Activated CD4-positive, alpha-beta memory T cell treated with anti-CD3 and anti-CD28 coated beads, Interleukin-2, amount 10 ng/mL, durations not matched to agents 7 days and 5 days (primary cell): ENCODE measurements at places on chromosomes 4 and X.
A peak's percentile ranks its signal among the peaks of the same experiment; 100 is the strongest.

- H3K4me3 ChIP-seq = no peak overlapping the region
- H3K27ac ChIP-seq = no peak overlapping the region
- no peaks in the 10 kb centered on the region for H3K36me3 ChIP-seq
- H3K4me1 ChIP-seq = no peaks in the 10 kb centered on the region
Observed at GRCh38 chr4:146062340-146062739, 113.2 kb upstream of the LSM6 start.

- peaks cover 26% of the 10 kb centered on the region for H3K27me3 ChIP-seq
- DNase-seq = no peak
- no peaks in the 10 kb centered on the region for H3K36me3 ChIP-seq
- no peak overlapping the region for H3K4me3 ChIP-seq
Observed at GRCh38 chr4:37477126-37477525, 209.1 kb downstream of the RELL1 start.

- H3K36me3 ChIP-seq = no peaks in the 10 kb centered on the region
- H3K4me3 ChIP-seq = no peak overlapping the region
- H3K27ac ChIP-seq = no peak overlapping the region
- no peaks in the 10 kb centered on the region for H3K27me3 ChIP-seq
- no peaks in the 10 kb centered on the region for H3K4me1 ChIP-seq
- DNase-seq = no peak
Observed at GRCh38 chr4:117874216-117874615, 160.1 kb upstream of the NDST3 start.

DNA sequence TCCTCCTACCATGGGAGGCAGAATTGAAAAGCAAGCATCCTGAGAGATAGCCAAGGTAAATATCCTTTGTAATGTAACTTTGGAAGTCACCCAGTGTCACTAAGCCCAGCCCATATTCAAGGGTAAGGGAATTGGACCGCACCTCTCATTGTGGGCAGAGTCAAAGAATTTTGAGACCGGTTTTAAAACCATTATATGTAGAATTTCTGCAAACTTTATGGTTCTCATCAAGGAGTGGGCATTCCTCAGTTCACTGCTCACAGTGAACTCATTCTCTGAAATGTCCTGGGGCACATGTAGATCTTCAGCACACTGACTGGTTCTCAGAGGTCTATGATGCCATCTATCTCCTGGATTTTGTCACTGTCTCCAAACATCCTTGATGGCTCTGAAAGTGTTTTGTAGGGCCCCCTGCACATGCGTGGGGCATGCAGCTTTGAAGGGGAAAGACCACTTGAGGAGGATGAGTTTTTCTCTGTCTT lies 35.3 kb upstream of the CHRNA9 start:
- H3K27ac ChIP-seq = no peak overlapping the region
- H3K36me3 ChIP-seq = peaks cover 11% of the 10 kb centered on the region
- no peak for DNase-seq
- H3K27me3 ChIP-seq = no peaks in the 10 kb centered on the region
- no peak overlapping the region for H3K4me3 ChIP-seq

DNA sequence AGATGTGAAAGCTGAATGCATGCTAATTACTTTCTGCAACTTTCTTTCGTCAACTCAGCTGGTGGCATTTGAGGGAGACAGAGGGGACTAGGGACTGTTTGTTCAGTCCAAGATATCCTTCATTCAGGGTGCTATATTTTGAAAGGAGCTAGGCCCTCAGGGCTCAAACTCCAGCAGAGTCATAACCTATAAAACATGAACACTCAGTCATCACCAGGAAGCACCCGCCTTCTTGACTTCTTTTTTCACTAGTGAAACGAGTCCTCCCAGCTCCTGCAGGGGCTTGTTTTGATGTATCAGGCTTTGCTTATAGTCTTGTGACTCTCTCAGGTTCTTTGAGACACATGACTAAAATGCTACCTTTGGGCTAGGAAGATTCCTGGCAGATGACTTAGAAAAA lies 230.6 kb downstream of the PCDH7 start:
- no peaks in the 10 kb centered on the region for H3K27me3 ChIP-seq
- H3K4me3 ChIP-seq = no peak overlapping the region
- no peaks in the 10 kb centered on the region for H3K4me1 ChIP-seq
- no peak for DNase-seq

DNA sequence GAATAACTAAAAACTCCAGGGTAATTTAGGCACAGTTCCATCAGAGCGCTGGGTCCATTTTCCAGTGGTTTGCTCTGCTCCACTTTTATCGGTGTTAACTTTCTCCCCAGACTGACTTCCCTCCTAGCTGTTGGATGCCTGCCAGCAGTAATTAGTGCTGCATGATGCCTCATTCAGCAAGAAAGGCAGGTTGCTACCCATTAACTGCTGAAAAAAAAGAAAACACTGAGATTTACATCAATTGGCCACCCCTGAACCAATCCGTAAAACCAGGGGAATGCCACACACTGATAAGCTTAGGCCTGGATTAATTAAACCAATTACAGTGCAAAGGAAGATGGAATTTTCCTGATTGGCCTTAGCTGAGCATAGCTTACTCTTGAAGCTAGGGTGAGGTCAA lies 182.4 kb upstream of the CXXC4 start:
- no peaks in the 10 kb centered on the region for H3K4me1 ChIP-seq
- H3K27me3 ChIP-seq = no peaks in the 10 kb centered on the region
- H3K4me3 ChIP-seq = no peak overlapping the region
- no peaks in the 10 kb centered on the region for H3K36me3 ChIP-seq
- no peak overlapping the region for H3K27ac ChIP-seq
- DNase-seq = no peak

DNA sequence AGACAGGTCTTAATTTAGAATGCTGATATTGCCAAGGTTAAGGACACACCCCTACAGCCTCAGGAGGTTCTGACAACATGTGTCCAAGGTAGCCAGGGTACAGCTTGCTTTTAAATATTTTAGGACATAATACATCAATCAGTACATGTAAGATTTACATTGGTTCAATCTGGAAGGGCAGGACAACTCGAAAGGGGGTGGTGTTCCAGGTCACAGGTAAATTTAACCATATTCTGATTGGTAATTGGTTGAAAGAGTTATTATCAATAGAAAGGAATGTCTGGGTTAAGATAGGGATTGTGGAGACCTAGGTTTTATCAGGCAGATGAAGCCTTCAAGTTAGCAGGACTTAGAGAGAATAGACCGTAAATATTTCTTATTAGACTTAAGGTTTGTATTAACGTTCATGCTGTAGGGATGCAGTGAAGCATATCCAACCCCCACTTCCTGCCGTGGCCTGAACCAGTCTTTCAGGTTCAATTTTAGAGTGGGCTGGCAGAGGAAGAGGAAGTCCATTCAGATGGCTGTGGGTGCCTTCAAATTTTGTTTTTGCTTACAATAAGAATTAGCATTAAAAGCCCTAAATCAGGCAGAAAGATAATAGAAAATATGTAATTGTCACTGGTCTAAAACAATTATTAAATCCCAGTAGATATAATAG lies 136.5 kb upstream of the GALNTL6 start:
- H3K4me3 ChIP-seq = no peak overlapping the region
- no peak overlapping the region for H3K27ac ChIP-seq
- no peaks in the 10 kb centered on the region for H3K27me3 ChIP-seq
- no peaks in the 10 kb centered on the region for H3K36me3 ChIP-seq
- DNase-seq = no peak

DNA sequence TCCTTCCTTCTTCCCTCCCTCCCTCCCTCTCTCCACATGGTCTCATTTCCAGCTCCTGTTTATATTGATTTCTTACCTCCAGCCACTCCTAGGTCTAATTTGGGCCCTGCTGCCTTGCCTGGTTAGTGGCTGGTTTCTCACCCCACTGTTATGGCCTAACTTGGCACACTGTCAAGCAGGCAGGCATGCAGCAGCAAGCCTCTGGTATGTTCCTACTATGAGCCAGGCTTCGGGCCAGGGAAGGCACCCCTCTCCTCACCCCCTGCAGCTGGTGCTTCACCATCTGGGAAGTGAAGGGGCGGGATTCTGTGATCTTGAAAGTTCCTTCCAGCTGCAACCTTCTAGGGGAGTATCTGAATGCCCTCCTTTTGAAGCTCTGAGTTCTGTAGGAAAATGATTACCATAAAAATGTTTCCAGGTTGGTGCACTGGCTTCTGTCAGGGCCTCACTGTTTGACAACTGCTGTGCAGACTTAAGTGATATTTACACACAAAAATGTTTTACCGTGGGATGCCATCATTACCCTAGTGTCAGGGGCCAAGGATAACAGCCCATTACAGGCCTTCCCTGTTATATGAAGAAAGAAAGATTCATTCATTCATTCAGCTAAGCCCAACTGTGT lies 10.1 kb upstream of the VMA21 start:
- H3K36me3 ChIP-seq = no peaks in the 10 kb centered on the region
- no peak overlapping the region for H3K4me3 ChIP-seq
- no peak for DNase-seq
- H3K27me3 ChIP-seq = no peaks in the 10 kb centered on the region
- no peak overlapping the region for H3K27ac ChIP-seq

GRCh38 chr4:63851496-63851895 lies 557.8 kb downstream of the TECRL start:
- DNase-seq = no peak
- H3K27ac ChIP-seq = no peak overlapping the region
- no peaks in the 10 kb centered on the region for H3K27me3 ChIP-seq
- no peaks in the 10 kb centered on the region for H3K36me3 ChIP-seq
- H3K4me1 ChIP-seq = no peaks in the 10 kb centered on the region
- H3K4me3 ChIP-seq = no peak overlapping the region

DNA sequence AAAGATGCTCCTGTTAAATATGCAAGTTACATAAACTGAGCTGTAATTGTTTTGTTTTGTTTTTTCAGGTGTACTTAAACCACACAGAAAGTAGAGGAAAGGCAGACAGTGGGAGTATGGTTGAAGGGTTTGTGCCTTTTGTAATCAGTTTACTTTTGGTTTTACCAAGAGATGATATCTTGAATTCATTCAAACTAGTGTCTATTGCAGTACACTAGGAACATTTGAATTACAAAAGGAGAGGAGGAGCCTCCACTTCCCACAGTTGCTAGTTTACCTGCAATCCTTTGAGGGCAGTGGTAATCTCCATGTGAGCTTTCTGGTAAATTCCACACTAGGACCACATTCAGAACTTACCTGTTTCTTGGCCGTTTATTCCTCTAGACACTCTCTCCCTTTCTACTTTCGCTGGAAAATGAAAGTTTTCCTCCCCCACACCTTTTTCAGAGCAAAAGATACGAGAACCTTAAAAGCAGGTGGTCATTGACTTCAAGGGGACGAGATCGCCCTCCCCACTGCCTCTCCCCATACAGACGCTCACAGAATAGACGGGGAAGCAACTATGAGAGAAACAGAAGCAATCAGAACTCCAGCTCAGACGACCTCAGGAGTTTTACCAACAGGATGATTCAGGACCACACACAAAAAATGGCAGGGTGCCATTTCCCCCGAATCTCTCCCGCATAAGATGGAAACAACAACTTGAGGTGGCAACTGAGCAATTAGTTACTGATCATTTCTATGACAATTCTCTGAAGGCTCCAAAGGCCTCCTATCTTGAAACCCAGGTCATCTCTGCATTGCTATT lies 3.3 kb downstream of the RBM47 start:
- peak overlapping the region; percentile 27 for H3K4me3 ChIP-seq
- H3K36me3 ChIP-seq = peaks cover 8% of the 10 kb centered on the region
- H3K4me1 ChIP-seq = peaks cover 57% of the 10 kb centered on the region
- DNase-seq = no peak
- H3K27me3 ChIP-seq = peaks cover 56% of the 10 kb centered on the region
- no peak overlapping the region for H3K27ac ChIP-seq

DNA sequence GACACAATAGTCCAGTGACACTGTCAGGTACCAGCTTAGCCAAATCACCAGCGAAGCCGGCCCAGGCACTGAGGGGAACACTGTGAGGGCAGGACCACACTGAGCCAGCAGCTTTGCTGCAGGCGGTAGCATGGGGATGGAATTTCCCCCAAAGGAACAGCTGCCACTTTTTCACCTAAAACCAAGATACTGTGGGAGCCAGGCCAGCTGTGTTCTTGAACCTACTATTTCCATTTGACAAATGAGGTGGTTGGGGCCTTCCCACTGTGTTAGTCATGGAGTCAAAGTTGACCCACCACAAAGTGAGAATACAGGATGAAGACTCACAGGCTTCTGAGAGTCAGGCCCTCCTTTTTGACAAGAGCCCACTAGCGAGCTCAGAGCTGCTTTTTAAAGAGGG lies 70.7 kb upstream of the SH3RF1 start:
- no peaks in the 10 kb centered on the region for H3K4me1 ChIP-seq
- H3K27ac ChIP-seq = no peak overlapping the region
- no peaks in the 10 kb centered on the region for H3K36me3 ChIP-seq

DNA sequence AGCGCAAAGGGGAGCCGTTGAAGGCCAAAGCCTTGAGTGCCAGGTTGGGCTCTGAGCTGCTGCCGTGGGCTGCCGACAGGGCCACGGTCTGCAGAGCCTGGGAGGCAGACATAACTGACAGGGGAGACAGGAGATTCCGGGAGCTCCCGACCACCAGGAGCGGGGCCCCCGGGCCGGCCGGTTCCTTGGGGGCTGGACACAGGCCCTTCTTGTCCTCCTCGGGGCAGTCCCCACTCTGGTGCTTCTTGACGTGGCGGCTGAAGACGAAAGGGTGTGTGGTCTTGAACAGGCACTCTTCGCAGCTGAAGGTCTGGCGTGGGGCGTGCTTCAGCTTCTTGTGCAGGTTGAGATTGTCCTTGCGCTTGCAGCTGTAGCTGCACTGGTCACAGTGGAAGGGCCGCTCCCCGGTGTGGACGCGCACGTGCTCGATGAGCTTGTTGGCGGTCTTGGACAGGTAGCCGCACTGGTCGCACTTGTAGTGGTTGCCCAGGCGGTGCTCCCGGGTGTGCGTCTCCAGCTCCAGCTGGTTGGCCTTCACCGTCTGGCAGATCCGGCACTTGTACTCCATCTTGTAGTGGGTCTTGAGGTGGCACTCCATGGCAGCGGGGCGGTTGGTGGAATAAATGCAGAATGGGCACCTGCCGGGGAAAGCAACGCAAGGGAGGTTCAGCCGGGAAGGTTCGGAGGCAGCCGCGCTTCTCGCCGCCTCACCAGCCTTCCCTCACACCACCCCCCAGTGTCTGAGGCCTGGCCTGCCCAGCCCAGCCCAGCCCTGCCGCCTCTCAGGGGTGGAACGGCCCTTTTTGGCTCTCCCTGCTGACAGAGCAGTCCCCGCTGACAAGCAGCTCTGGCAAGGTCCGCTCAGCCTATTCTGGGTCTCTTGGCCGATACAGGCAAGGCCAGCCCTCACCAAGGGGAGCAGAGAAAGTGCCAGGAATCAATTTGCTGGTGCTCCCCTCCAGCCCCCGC lies 81.3 kb downstream of the C4orf51 start:
- no peak for DNase-seq
- H3K4me3 ChIP-seq = no peak overlapping the region
- no peaks in the 10 kb centered on the region for H3K27me3 ChIP-seq
- peaks cover 54% of the 10 kb centered on the region for H3K36me3 ChIP-seq

DNA sequence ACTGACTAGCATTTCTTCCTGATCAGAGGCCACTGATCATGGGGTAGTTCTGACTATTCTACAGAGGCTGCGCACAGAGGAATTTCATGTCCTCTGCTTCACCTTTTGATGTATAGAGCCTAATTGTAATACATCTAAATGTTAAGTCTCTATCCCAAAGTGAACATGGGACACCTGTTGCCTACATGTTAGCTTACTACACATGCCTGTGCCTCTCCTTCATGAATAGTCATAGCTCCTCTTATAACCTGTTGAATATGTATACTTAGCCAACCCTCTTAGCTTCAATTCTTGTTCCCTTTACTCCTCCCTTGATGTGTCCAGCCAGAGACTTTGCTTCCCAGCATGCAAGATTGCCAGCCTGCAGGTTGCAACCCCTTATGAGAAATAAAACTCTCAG lies 9.6 kb upstream of the THOC2 start:
- H3K36me3 ChIP-seq = no peaks in the 10 kb centered on the region
- DNase-seq = no peak
- no peak overlapping the region for H3K4me3 ChIP-seq
- H3K4me1 ChIP-seq = peaks cover 2% of the 10 kb centered on the region
